Left ventricle myocardium superior (tissue), 1 donor: ENCODE measurements at places on chromosomes 7 and 10. TPM values are rescaled to one million over a fixed set of nuclear protein-coding genes. Genes with fewer than 3 reads are reported as not detected.

Gene BRI3
- 269 TPM for total RNA-seq

Gene SEMA3D
- total RNA-seq, result 0.94 TPM

Gene SPOCK2
- total RNA-seq, result 12.7 TPM

Gene CCL24
- total RNA-seq, result 0.47 TPM

Gene C7orf33
- total RNA-seq, result not detected

Gene NACAD
- total RNA-seq, result 3.5 TPM
